SK-MEL-5 (cell line): ENCODE measurements at places on chromosomes 7 and 10. TPM values are rescaled to one million over a fixed set of nuclear protein-coding genes. Genes with fewer than 3 reads are reported as not detected.
A peak's percentile ranks its signal among the peaks of the same experiment; 100 is the strongest.

GRCh38 chr10:14261336-14261735 is 69.4 kb downstream of the FRMD4A start:
- DNase-seq: no peak

DNA sequence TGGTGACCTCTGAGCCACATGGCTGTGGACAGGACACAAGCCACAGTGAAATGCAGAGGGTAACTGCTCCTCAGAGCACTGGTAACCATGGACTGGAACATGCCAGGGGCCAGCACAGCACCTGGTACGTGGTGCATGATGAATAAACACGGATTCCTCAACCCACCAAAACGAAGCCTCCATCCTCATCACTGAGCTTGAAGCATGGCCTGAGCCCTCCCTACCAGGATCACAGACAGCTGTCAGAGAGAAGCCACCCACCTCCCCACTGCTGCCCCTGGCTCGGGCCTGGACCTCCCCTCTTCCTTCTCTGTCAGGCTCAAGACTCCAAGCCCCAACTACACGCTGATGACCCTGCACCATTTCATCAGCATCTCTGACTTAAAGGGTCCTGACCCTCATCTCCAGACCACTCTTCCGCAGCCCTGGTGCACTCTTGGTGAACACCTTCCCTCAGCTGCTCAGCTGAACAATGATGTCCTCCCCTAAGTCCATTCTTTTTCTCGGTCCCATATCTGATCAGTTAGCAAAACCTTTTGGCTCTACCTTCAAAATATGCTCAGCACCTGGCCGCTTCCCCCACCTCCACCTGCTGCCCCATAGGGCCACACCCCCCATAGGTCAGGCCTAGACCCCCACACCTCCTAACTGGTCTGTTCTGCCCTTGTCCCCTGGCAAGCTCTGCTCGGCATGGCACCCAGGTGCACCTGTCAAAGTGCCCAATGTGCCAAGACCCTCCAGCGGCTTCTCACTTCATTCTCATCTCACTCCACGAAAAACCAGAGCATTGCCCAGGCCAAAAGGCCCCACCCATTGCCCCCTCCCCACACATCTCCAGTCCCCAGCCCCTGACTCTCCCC is 141.1 kb downstream of the MAPK8 start:
- DNase-seq: no peak

DNA sequence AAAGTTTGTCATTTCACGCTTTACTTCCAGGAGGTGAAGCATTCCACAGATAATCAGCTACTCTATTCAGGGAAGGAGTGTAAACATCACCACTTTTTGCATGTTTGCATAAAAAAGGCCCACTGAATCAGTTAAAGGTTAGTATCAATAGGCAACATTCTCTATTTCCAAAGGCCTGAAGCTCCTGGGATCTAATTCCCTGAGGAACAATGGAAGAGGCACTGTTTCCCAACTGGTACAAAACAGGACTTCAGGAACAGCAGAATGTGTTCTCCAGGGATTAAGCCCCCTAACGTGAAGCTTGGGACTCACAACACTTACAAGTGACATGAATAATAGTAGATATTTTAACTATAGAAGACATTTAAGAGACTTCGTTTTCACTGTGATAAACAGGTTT is 6.1 kb downstream of the LRRN3 start:
- DNase-seq: peak; percentile 59

DNA sequence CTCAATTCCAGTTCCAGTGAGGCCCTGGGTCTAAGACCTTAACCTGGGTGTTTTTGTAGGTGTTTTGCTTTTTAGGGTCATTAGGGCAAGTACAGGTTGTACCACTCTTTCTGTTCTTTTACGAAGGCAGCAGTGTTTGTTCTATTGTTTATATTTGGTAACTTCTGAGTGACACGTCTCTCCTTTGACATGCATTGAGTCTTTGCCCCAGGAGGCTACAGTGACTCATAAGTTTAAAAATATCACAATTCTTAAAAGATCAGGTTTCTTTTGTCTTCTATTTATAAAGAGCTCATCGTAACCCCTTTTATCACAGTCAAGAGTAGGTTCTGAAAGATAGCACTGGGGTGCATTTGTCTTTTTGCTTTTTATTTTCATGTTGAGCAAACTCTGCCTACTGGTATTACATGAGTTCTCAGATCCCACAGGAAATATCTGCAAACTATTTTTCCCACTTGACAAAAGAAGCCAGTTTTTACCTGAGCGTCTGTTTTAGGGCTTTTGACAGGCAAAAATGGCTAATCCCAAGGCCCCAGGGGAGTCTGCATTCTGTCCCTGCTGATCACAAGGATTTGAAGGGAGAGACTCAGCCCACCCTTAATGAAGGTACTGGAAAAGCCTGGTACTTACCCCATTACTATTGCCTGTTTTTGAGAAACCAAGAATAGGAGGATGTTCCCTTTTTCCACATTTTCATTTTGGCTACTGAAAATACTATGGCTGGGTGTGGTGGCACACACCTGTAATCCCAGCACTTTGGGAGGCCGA is 7.9 kb downstream of the NUDT13 start:
- DNase-seq: no peak

DNA sequence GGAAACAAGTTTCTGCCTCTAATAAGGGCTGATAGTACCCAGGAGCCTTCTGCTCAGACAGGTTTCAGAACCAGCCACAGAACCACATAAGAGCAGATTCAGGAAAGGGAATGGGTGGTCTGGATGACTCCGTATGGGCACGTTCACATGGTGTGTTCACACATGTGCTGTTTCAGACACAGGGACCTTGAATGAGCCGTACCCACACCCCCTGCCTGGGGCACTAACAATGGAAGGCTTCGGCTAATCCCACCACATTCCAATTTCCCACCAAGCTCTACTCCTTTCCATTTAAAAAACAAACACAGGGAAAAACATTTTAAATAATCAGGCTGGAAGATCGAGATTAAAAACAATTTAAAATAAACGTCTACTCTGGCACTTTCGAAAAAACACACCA is 217.3 kb downstream of the GRID1 start:
- no peak for DNase-seq

GRCh38 chr7:128904381-128905197 is 5.9 kb downstream of the KCP start:
- DNase-seq: peak; percentile 86

DNA sequence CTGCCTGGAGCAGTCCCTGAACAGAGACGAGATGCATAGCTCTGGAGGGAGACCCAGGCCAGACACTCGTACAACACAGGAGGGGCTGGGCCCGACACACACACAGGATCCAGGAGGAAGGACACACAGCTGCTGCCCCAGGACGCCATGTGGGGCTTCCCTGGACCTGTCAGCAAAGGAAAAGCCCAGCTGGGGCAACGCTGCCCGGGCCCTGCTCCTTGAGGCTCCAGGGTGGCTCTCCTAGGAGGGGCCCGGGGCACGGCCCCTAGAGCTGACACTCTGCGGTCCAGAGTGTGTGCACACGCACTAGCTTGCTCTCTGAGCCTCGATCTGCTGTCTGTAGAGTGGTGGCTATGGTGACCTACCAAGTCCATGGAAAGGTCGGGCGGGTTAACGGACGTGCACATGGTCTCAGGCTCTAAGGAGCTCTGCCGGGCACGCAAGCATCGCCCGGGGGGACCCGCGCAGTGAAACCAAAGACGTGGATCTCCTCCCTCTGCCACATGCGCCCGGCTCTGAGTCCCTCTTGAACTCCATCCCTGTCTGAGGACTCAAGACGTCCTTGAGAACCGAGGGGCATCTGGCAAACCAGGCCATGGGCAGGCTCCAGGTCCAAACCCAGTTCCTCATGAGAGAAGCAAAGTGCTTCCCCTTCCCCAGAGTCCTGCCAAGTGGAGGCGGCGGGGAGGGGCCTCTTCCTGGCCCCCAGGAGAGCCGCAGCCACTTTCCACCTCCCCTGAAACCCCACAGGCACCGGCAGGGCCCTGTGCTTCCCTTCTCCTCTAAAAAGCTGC is 279.0 kb downstream of the ELFN1 start:
- DNase-seq: no peak

- DNase-seq: no peak
Observed at GRCh38 chr10:78165617-78166016, 132.0 kb downstream of the RPS24 start.

DNA sequence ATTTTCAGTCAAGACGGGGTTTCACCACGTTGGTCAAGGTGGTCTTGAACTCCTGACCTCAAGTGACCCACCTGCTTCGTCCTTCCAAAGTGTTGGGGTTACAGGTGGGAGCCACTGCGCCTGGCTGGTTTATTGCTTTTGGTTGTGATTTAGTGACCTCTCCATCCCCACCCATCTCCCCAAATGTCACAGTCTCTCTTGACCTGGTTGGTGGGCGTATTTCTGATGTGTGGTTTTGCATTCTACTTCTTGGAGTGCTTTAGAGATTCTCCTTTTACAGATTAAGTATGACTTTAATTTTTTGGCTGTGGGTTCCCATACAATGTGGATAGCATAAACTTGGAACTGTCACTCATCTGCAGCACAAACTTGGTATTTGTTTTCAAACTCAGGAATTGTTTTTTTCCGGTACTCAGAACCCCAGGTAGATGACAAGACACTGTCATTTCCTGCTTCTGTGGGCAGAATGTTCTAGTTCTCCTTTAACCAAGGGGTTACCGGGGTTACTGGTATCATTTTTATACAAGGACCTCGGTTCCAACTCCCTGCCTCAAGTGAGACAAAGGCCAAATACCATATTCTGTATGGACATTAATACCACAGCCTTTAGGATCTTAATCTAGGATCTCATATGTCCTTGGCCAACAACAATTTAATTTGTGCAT is 50.5 kb downstream of the MRC1 start:
- DNase-seq: no peak

Gene HOXA9
- total RNA-seq: not detected in 2 replicates
